ENCODE measurements at places on chromosomes 12 and 14. TPM values are rescaled to one million over a fixed set of nuclear protein-coding genes. Genes with fewer than 3 reads are reported as not detected.

DNA sequence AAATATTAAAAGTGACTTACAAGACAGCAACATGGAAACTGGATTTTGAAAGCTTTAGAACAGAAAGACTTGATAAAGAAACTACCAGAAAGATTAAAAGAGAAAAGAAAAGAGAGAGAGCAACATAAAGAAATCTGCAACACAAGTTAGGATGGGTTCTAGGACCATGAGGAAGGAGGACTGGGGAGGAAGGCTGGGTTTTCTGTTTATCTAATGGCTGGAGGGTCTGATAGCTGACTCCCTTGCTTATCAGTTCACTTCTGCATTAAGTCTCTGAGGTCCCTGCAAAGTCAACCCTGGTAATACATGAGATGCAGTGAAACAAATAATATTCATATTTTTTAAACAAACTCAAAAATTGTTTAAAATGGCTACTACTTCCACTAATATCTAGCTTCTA lies 90.1 kb downstream of the RPAP3 start:
- H3K27ac ChIP-seq: no peak overlapping the region
- no peaks in the 10 kb centered on the region for H3K4me1 ChIP-seq
- H3K4me3 ChIP-seq: no peak overlapping the region
- no peaks in the 10 kb centered on the region for H3K27me3 ChIP-seq
- no peaks in the 10 kb centered on the region for H3K36me3 ChIP-seq

- no peaks in the 10 kb centered on the region for H3K27me3 ChIP-seq
- peak overlapping the region; percentile 89 for H3K4me3 ChIP-seq
- no peak for ATAC-seq
- no peaks in the 10 kb centered on the region for H3K36me3 ChIP-seq
- peaks cover 53% of the 10 kb centered on the region for H3K4me1 ChIP-seq
- peak overlapping the region; percentile 96 for H3K27ac ChIP-seq
Measured at GRCh38 chr12:92927436-92928281, 1.4 kb downstream of the EEA1 start.

DNA sequence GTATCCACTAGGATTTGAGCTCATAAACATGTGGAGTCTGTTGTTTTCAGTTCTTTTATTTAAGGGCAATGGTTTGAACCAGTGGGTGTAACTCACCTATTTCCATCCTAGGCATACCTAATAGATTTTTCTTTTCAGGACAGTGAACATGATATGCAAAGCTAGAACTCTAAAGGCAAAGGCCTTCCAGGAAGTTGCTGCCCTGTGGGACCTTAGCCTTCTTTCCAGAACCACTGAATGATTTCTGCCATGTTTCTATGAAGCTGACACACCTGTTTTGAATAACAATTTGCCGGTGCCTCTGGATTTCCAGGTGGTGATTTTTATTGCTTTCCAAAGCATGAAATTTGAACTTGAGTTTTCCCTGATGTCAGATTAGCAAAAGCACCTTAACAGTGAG lies 372.9 kb upstream of the FAR2 start:
- H3K4me1 ChIP-seq: peaks cover 13% of the 10 kb centered on the region
- H3K27ac ChIP-seq: no peak overlapping the region
- H3K36me3 ChIP-seq: no peaks in the 10 kb centered on the region
- no peak overlapping the region for H3K4me3 ChIP-seq
- H3K27me3 ChIP-seq: no peaks in the 10 kb centered on the region
- ATAC-seq: no peak

DNA sequence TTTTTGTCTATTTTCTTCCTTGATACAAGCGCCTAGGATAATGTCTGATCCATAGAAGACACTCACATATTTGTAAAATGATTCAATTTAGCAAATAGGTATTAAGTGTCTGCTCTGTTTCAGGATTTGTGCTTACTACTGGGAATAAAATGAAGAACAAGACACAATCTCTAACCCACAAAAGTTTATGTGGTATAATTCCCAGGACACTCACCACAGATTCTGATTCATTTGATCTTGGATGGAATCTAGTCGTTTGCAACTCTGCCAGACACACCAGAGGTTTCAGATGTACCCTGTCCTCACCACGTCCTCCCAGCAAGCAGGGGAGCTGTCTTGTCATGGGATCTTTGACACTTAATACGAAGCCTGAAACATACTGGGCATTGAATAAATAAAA lies 208.3 kb downstream of the LRIG3 start:
- no peaks in the 10 kb centered on the region for H3K36me3 ChIP-seq
- no peaks in the 10 kb centered on the region for H3K27me3 ChIP-seq
- H3K4me1 ChIP-seq: no peaks in the 10 kb centered on the region

The AJUBA gene
- total RNA-seq: 12.3 TPM
